Pancreas (tissue), 10 donors: ENCODE measurements at places on chromosomes 2 and 18. TPM values are rescaled to one million over a fixed set of nuclear protein-coding genes. Genes with fewer than 3 reads are reported as not detected.

DNA sequence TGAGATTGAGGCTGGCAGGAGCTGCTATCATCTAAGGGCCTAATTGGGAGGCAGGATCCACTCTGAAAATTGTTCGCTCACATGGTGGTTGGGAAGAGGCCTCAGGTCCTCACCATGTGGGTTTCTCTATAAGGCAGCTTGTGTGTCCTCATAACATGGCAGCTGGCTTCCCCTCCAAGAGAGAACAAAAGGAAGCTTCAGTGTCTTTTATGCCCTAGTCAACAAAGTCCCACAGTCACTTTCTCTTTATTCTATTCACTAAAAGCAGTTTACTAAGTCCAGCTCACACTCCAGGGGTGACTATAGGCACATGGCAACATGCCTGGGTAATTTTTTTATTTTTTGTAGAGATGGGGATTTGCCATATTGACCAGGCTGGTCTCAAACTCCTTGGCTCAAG, 5.8 kb upstream of the ITGAV start:
- no peak overlapping the region for H3K27ac ChIP-seq
- H3K27me3 ChIP-seq, result no peaks in the 10 kb centered on the region
- no peaks in the 10 kb centered on the region for H3K36me3 ChIP-seq
- DNase-seq, result no peak
- no peaks in the 10 kb centered on the region for H3K4me1 ChIP-seq

DNA sequence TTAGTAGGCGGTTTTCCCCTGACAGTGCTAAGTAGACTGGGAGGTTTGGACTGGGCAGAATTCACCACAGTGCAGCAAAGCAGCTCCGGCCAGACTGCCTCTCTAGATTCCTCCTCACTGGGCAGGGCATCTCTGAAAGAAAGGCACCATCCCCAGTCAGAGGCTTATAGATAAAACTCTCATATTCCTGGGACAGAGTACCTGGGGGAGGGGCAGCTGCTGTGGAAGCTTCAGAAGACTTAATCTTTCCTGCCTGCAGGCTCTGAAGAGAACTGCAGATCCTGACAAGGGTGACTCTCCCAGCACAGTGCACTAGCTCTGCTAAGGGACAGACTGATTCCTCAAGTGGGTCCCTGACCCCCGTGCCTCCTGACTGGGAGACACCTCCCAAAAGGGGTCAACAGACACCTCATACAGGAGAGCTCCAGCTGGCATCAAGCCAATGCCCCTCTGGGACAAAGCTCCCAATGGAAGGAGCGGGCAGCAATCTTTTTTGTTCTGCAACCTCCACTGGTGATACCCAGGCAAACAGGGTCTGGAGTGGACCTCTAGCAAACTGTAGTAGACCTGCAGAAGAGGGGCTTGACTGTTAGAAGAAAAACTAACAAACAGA, 266.8 kb upstream of the CRIM1 start:
- no peak overlapping the region for H3K4me3 ChIP-seq
- no peaks in the 10 kb centered on the region for H3K4me1 ChIP-seq
- H3K27me3 ChIP-seq, result no peaks in the 10 kb centered on the region
- peak; percentile 60 for DNase-seq

Gene RUFY4
- not detected for total RNA-seq

DNA sequence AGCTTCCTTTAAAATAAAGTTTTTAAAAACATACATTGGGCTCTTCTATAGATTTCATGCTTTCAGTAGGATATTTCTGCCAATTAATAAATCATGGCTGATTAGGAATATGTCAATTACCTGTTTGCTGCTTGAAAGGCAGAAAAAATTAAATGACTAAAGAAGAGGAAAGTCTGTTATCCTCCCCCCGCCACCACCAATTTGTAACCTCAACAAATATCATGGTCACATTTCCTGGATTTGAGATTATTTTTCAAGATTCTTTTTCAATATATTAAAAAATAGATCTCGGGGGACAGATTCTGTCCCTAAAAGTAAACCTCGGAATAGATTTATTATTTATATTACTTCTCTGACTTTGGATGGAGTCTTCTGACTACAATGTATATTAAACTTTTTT, 125.9 kb downstream of the ARHGAP15 start:
- no peaks in the 10 kb centered on the region for H3K4me1 ChIP-seq
- no peak overlapping the region for H3K4me3 ChIP-seq
- no peak for DNase-seq
- H3K36me3 ChIP-seq, result no peaks in the 10 kb centered on the region

DNA sequence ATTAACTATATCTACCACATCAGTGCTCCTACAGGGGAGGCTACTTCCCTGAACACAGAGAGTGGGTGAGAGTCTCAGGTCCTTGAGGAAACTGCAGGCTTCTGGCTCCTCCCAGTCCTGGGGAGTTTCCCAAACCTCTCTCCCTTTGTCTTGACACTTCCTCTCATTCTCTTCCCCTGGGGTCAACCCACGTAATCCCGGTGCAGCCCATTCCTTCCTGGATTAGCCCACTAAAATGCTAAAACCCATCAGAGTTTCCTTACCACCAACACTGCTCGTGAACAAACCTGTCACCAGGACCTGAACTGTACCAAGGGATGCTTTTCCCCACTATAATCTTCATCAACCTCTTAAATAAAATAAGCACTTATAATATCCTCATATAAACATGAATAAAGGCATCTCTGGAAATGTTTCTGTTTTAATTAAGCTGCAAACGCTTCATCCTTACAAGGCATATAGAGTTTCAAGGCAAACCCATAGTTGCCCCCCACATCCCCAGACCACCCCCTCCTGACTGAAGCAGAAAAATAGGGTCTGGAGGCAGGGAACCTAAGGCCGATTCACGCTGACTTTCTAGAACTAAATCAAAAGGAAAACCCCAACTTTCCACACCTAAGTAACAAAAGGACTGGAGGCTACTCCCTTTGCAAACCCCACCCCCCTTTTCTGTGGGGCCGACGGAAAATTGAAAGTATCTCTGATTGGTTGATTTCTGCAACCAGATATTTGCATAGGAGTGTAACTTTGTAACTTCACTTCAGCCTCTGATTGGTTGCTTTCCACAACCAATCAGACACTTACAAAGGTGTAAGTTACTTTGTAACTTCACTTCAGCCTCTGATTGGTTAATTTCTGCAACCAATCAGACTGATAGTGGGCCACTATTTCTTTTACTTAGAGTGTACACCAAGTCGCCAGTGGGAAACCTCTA, 19.0 kb downstream of the TMSB10 start:
- no peaks in the 10 kb centered on the region for H3K36me3 ChIP-seq
- no peaks in the 10 kb centered on the region for H3K27me3 ChIP-seq
- no peak for DNase-seq
- H3K4me3 ChIP-seq, result no peak overlapping the region
- no peak overlapping the region for H3K27ac ChIP-seq

GRCh38 chr2:105450471-105450870, 51.6 kb upstream of the FHL2 start:
- H3K4me3 ChIP-seq, result no peak overlapping the region
- H3K27me3 ChIP-seq, result no peaks in the 10 kb centered on the region
- no peaks in the 10 kb centered on the region for H3K4me1 ChIP-seq
- no peak for DNase-seq
- H3K27ac ChIP-seq, result no peak overlapping the region

DNA sequence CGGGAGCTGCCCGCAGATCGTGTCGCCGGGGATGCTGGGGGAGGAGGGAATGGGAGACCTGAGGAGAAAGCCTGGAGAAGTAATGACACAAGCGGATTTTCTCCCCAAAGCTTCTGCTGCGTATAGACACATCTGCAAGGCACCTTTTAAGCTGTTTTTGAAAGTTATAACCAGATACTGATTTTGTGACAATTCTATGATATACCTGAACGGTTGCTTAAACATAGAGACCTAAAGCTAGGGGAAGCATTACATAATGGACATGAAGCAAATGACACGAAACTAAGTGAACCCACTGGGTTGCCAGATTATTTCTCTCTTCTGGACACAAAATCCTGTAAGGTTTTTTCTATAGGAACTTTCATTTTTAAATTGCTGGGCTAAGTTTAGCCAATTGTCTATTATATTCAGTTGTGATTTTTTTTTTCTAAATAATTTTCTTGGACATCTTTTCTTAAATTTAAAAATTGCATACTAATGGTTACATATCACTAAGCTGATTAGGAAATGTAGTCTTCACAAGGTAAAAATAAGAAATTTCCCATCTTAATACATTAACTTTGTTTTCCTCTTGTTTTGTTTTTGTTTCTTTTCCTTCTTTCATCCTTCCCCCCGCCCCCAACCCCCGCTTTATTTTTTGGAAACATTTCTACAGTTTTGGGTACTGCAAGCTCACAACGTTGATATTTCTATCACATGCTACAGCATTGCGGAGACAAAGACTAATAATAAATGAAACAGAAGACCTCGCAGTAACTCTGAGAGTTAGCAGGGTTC, 1.3 kb downstream of the OSBPL6 start:
- DNase-seq, result no peak
- H3K4me3 ChIP-seq, result peak overlapping the region; percentile 73
- H3K36me3 ChIP-seq, result no peaks in the 10 kb centered on the region
- H3K27ac ChIP-seq, result no peak overlapping the region
- peaks cover 6% of the 10 kb centered on the region for H3K4me1 ChIP-seq
- no peaks in the 10 kb centered on the region for H3K27me3 ChIP-seq

Gene IL1RL1
- 2.5 TPM for total RNA-seq

DNA sequence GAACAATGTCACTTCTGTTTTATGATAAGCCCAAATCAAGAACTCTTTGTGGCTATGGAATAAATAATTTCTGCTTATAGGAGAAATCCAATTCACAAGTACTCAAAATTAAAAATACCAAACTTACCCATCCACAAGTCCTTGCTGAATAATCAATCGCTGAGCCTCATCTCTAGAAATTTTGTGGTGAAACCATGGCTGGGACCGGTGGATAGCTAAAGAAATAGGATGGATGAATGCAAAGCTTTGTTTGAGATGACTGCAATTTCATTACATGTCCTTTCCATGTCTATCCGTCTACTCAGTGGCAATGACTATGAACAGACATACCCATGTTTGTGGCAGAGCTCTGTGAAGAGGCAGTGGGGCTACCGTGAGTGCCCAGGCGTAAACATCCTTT, 124.4 kb downstream of the GRB14 start:
- DNase-seq, result no peak
- no peak overlapping the region for H3K27ac ChIP-seq
- H3K4me1 ChIP-seq, result no peaks in the 10 kb centered on the region
- peaks cover 18% of the 10 kb centered on the region for H3K36me3 ChIP-seq
- H3K27me3 ChIP-seq, result no peaks in the 10 kb centered on the region

DNA sequence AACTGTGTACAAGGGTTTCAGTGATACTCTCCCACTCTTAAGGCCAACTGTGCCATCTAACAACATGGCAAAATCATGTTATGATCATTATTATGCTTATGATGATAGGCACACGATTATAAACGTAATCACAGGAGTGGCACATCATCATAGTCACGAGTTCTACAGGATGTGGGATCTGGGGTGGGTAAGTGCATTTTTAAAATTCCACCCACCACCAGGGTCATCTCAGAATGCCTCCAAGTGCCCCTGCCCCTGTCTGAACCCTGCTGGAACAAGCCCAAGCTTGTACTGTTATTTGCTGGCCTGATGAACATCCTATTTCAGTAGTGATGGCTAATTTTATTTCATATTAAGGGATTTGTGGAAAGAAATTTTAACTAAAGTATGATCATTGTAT, 117.8 kb downstream of the PTPRM start:
- no peak overlapping the region for H3K4me3 ChIP-seq
- no peaks in the 10 kb centered on the region for H3K36me3 ChIP-seq
- DNase-seq, result no peak
- no peaks in the 10 kb centered on the region for H3K4me1 ChIP-seq
- H3K27me3 ChIP-seq, result no peaks in the 10 kb centered on the region

Gene NOL4
- 4.5 TPM for total RNA-seq

DNA sequence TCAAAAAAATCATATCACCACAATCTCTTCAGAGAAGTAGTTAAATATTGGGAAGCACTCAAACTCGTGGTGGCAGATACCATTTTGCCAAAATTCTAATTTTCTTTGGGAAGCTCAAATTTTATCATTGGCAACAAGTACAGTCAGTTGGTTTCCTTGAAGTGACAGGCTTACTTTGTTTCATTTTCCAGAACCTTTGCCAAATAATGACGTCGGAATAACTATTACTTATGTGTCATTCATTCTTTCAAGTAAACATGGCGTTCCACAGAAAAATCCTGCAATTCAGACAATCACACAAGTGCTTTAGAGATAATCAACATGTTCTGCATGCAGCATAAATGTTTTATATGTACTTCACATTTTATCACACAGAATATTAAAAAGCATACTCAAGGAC, 5.4 kb downstream of the TTLL4 start:
- H3K4me3 ChIP-seq, result no peak overlapping the region
- peaks cover 3% of the 10 kb centered on the region for H3K4me1 ChIP-seq
- H3K36me3 ChIP-seq, result no peaks in the 10 kb centered on the region

DNA sequence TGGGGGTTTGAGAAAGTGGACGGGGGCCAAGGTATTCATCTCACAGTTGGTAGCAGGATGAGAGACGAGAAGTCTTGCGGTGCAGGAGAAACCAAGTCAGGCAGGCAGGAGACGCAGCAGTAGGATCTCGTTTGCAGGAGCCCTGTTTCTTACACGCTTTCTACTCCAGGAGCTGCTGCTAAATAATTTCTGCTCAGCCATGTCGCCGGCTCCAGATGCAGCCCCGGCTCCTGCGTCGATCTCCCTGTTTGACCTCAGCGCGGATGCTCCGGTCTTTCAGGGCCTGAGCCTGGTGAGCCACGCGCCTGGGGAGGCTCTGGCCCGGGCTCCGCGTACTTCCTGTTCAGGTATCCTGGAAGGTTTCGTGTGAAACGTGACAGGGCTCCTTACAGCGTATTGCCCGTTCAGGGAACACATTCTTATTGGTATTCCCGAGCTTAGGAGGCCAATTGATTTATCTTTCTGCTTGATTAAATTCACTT, 494 bp downstream of the ANKZF1 start:
- peaks cover 12% of the 10 kb centered on the region for H3K4me1 ChIP-seq
- peak; percentile 56 for DNase-seq
- H3K27me3 ChIP-seq, result no peaks in the 10 kb centered on the region
- peaks cover 40% of the 10 kb centered on the region for H3K36me3 ChIP-seq
- peak overlapping the region; percentile 91 for H3K27ac ChIP-seq
- H3K4me3 ChIP-seq, result peak overlapping the region; percentile 89

- H3K4me1 ChIP-seq, result no peaks in the 10 kb centered on the region
- H3K36me3 ChIP-seq, result peaks cover 11% of the 10 kb centered on the region
- no peak overlapping the region for H3K27ac ChIP-seq
These were observed 10.5 kb upstream of the FAM171B start for GRCh38 chr2:186683341-186683740.

Gene RNF181
- 61.6 TPM for total RNA-seq

Gene SCTR
- total RNA-seq, result 60.2 TPM

GRCh38 chr2:1865716-1866234, 121.5 kb upstream of the PXDN start:
- DNase-seq, result no peak
- no peaks in the 10 kb centered on the region for H3K27me3 ChIP-seq
- H3K4me1 ChIP-seq, result no peaks in the 10 kb centered on the region

GRCh38 chr2:53183581-53183980, 584.0 kb upstream of the CHAC2 start:
- no peak for DNase-seq
- H3K4me1 ChIP-seq, result peaks cover 24% of the 10 kb centered on the region
- peak overlapping the region; percentile 61 for H3K27ac ChIP-seq
- H3K4me3 ChIP-seq, result no peak overlapping the region
- no peaks in the 10 kb centered on the region for H3K36me3 ChIP-seq
